ENCODE measurements at places on chromosomes 12 and 14. TPM values are rescaled to one million over a fixed set of nuclear protein-coding genes. Genes with fewer than 3 reads are reported as not detected.

Gene TAS2R13
- 0.03 TPM for polyA plus RNA-seq

Gene DACT1
- 4.2 TPM for polyA plus RNA-seq

GRCh38 chr14:98912655-98913054 is 359.3 kb downstream of the BCL11B start:
- peaks cover 22% of the 10 kb centered on the region for H3K27me3 ChIP-seq
- no peak overlapping the region for H3K4me3 ChIP-seq
- H3K27ac ChIP-seq: no peak overlapping the region
- no peaks in the 10 kb centered on the region for H3K4me1 ChIP-seq
- no peak for DNase-seq

Gene ADCY4
- 0.08 TPM for polyA plus RNA-seq

Gene PRPF40B
- 24.3 TPM for polyA plus RNA-seq

Gene KCNK13
- not detected for polyA plus RNA-seq

DNA sequence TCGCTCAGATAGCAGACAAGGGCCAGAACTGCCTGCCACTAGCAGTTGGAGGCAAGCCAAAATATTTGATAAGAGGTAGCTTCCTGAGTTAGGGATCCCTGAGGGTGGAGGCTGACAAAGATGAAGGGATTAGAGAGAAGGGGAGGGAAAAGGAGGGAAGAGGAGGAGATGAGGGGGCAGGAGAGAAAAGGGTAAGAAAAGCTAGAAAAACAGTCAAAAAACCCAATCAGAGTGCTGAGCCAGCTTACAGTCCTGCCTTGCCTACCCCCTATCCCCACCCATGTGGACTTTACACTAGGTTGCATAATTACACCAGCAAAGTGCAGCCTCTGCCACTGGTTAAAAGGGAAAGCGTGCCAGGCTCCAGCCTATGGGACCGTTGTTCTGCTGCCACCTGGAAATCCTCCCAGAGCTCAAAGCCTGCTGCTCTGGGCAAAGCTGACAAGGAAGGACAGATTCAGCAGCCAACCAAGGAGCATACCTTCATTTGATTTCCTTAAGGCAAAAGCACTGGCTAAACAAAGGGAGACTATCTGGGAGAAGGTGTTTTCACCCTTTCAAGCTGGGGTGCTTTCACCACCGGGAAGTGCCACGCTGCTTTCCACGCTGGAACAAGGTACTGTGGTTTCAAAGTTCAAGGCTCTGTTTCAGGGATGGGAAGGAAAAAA is 3.8 kb upstream of the NUMB start:
- H3K4me3 ChIP-seq: peak overlapping the region; percentile 41
- H3K4me1 ChIP-seq: peaks cover 32% of the 10 kb centered on the region
- peak overlapping the region; percentile 99 for H3K27ac ChIP-seq
- H3K27me3 ChIP-seq: no peaks in the 10 kb centered on the region

GRCh38 chr12:102110782-102111181 is 9.1 kb downstream of the NUP37 start:
- H3K36me3 ChIP-seq: peaks cover 61% of the 10 kb centered on the region
- no peaks in the 10 kb centered on the region for H3K27me3 ChIP-seq
- H3K27ac ChIP-seq: no peak overlapping the region
- no peak overlapping the region for H3K4me3 ChIP-seq
- DNase-seq: no peak

DNA sequence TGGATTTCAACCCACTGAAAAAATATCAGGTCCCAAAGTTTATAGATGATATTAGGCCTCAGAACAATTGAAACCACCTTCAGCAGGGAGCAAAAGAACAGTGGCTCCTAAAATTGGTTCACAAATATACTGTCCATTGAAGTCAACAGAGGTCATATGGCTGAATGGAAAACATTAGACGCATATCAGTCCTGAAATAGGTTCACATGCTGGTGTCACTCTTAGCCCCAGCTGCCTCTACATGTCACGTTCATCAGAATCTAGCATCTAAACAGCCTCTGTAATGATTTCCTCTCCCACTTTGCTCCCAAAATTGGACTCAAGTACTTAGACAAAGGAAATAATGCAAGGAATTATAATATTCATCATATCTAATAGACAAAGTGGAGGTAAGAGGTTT is 8.7 kb downstream of the FLRT2 start:
- no peak overlapping the region for H3K4me3 ChIP-seq
- no peaks in the 10 kb centered on the region for H3K27me3 ChIP-seq
- no peak overlapping the region for H3K27ac ChIP-seq
- no peak for DNase-seq
- H3K36me3 ChIP-seq: peaks cover 2% of the 10 kb centered on the region
- H3K4me1 ChIP-seq: no peaks in the 10 kb centered on the region

Gene NDUFB1
- polyA plus RNA-seq: 298 TPM

DNA sequence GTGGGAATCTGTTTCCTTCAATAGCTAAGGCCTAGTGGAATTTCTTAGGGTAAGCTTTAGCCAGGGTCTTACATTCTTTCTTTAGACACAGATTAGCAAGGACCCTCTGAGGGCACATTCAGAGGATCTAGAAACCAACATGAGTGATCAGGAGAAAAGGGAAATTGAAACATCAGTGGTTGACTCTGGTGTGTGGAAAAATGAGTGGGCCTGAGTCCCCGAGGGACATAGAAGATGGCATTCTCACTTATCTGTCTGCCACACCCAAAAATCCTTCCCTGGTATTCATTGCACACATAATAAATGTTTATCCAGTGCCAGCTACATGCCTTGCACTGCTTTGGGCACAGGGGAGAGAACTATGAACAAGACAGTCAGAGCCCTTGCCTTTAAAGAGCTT is 82.9 kb downstream of the SSPN start:
- DNase-seq: no peak
- H3K27ac ChIP-seq: no peak overlapping the region
- peaks cover 30% of the 10 kb centered on the region for H3K4me1 ChIP-seq
- H3K36me3 ChIP-seq: no peaks in the 10 kb centered on the region
- H3K27me3 ChIP-seq: no peaks in the 10 kb centered on the region
- no peak overlapping the region for H3K4me3 ChIP-seq

GRCh38 chr12:38427442-38427841 is 110.9 kb downstream of the ALG10B start:
- no peak for DNase-seq
- H3K4me3 ChIP-seq: no peak overlapping the region
- no peaks in the 10 kb centered on the region for H3K36me3 ChIP-seq
- no peaks in the 10 kb centered on the region for H3K27me3 ChIP-seq
- H3K4me1 ChIP-seq: no peaks in the 10 kb centered on the region

DNA sequence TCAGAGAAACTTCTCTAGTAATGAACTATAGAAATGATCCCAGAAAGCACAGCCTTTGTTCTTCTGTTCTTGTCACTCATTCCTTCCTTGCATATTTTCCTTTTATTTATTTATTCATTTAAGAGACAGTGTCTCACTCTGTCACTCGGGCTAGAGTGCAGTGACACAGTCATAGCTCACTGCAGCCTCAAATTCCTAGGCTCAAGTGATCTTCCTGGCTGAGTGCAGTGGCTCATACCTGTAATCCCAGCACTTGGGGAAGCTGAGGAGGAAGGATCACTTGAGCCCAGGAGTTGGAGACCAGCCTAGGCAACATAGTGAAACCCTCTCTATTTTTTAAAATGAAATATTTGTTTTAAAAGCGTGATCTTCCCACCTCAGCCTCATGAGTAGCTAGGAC is 11.5 kb downstream of the TECPR2 start:
- no peak overlapping the region for H3K4me3 ChIP-seq
- H3K36me3 ChIP-seq: peaks cover 4% of the 10 kb centered on the region
- no peaks in the 10 kb centered on the region for H3K4me1 ChIP-seq
- no peaks in the 10 kb centered on the region for H3K27me3 ChIP-seq
- DNase-seq: no peak
- no peak overlapping the region for H3K27ac ChIP-seq

DNA sequence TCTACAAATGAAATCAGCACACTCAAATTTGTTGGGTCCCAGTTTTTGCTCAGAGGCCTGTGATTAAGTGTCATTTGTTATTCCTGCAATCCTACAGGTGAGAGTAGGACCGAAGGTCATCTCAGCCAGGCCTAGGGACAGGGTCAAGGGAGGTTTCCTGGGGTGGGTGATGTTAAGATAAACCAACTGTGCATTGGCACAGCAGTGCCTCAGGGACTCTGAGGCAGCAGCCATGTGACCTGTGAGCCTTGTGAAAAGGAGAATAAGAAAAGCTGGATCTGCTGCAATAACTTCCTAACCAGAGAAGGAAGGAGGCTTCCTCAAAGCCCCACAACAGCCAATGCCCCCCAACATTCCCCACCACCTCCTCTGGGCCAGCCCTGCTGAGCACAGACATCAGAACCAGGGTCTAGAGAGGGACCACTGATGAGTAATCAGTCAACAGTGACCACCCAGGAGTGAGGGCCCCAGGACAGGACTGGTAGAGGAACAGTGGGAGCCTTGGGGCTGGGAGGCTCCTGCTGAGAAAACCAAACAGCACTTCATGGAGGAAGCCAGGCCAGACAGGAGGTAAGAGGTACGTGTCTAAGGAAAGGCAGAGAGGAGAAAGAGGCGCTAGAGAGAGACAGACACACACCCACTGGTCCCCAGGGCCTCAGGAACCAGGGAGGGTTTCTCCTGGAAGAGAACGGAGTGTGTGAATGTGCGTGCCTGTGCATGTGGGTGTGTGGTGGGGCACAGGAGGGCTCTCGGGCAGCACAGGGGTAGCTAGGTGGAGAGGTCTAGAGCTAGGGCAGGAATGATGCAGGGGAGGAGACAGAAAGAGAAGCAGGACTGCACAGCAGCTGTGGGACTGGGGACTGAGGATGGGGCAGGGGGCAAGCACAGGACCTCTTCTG is 82.4 kb downstream of the ITPK1 start:
- peaks cover 8% of the 10 kb centered on the region for H3K4me1 ChIP-seq
- no peak overlapping the region for H3K4me3 ChIP-seq
- H3K27me3 ChIP-seq: no peaks in the 10 kb centered on the region
- no peak overlapping the region for H3K27ac ChIP-seq
- no peaks in the 10 kb centered on the region for H3K36me3 ChIP-seq
- DNase-seq: no peak

GRCh38 chr12:117024961-117025480 is 74.2 kb downstream of the TESC start:
- no peak overlapping the region for H3K27ac ChIP-seq
- DNase-seq: no peak
- H3K27me3 ChIP-seq: no peaks in the 10 kb centered on the region

DNA sequence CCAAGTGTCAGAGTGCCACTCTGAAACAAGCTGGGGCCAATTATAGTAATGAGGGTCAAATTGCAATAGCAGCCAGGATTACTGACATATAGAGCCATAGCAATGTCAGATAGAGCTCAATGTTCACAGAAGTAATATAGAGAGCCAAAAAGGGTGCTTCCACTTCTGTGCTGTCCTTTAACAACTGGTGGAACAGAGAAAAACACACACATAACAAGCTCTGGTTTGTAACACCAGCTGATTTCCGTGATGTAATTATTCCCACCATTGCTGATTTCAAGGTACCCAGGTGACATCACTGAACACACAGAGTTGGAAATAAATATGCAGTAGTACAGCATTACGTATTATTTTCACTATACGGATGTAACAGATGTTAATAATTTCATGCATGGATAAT is 3.0 kb upstream of the CLEC2B start:
- H3K4me3 ChIP-seq: no peak overlapping the region
- no peak for DNase-seq
- no peak overlapping the region for H3K27ac ChIP-seq
- no peaks in the 10 kb centered on the region for H3K27me3 ChIP-seq
- H3K4me1 ChIP-seq: no peaks in the 10 kb centered on the region
- H3K36me3 ChIP-seq: no peaks in the 10 kb centered on the region

GRCh38 chr12:862303-862911 is 87.1 kb downstream of the RAD52 start:
- no peak overlapping the region for H3K27ac ChIP-seq
- H3K36me3 ChIP-seq: peaks cover 68% of the 10 kb centered on the region
- H3K4me3 ChIP-seq: no peak overlapping the region
- no peak for DNase-seq
- 0 out of 2 replicates have a peak, but pooled peaks cover 6% of the 10 kb centered on the region for H3K4me1 ChIP-seq

DNA sequence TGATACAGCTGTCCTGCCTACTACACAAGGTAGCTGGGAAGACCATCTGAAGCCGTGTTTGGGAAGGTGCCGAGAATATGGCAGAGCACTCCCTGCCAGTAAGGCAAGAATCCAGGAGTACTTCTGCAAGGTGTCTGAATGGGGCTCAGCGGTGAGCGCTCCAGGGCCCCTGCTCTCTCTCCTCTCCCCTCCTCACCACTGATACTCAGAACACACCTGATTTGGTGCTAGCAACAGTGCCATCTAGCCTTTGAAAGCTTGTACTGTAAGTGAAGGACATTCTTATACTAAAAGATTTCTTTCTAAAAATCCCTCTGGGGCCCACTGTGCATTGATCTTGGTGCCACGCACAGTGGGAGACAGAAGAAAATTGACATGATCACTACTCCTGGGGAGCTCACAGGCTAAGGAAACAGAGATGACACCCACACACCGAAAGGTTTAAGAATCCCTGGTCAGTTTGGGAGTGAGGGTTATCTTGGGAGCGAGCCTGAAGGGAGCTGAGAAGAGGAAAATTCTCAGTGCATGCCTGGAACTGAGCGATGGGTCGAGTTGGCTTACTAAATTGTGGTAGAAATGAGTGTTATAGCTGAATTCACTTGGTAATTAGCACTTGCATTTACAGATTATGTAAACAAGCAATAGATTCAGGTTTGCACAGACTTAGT is 216.9 kb downstream of the NTF3 start:
- H3K27me3 ChIP-seq: peaks cover 37% of the 10 kb centered on the region
- H3K36me3 ChIP-seq: no peaks in the 10 kb centered on the region
- no peaks in the 10 kb centered on the region for H3K4me1 ChIP-seq
- H3K4me3 ChIP-seq: no peak overlapping the region

- peak overlapping the region; percentile 44 for H3K4me3 ChIP-seq
- no peaks in the 10 kb centered on the region for H3K36me3 ChIP-seq
- peaks cover 9% of the 10 kb centered on the region for H3K27me3 ChIP-seq
These were observed 6.3 kb downstream of the CLEC2A start for GRCh38 chr12:9925705-9926393.

Gene KRT72
- polyA plus RNA-seq: not detected

DNA sequence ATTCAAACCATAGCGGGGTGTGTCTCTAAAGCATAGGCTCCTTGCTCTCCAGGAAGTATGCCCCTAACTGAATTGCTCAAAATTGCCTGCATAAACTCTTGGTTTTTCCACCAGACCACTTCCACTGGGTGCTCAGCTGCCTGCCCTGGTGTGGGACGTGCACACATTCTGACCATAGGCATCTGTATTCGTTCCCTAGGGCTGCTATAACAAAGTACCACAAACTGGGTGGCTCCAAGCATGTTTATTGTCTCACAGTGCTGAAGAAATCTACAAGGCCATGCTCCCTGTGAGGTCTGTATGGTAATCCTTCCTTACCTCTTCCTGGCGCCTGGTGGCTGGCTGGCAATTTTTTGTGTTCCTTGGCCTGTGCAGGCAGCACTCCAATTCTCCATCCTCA is 16.4 kb upstream of the GALNT6 start:
- no peak for DNase-seq
- no peak overlapping the region for H3K4me3 ChIP-seq
- H3K4me1 ChIP-seq: no peaks in the 10 kb centered on the region
- no peaks in the 10 kb centered on the region for H3K27me3 ChIP-seq

Gene HOTAIR
- polyA plus RNA-seq: not detected

- no peak overlapping the region for H3K27ac ChIP-seq
- H3K4me1 ChIP-seq: no peaks in the 10 kb centered on the region
- no peaks in the 10 kb centered on the region for H3K36me3 ChIP-seq
- DNase-seq: no peak
These were observed 148.0 kb upstream of the G2E3 start for GRCh38 chr14:30410986-30411385.

Gene ZNF10
- 4.5 TPM for polyA plus RNA-seq
